Fibroblast of mammary gland (primary cell): ENCODE measurements at places on chromosomes 1 and 21.
A peak's percentile ranks its signal among the peaks of the same experiment; 100 is the strongest.

DNA sequence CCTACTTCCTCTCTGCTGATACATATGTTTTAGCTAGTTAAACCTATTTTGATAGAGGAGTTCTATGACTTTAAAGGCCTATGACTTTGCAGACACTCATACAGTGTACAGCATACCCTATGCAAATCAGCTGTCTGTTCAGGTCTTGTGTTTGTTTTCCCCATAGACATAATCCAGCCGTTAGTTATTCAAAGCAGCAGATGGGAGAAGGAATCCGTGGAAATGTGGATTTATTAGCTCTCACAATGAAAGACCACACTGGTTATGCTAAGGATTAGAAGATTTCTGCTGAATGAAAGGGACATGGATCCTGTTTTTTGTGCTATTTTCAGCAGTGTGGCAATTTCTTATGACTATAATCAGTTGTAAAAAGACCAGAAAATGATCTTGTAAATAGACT lies 59.8 kb downstream of the MAST2 start:
- DNase-seq = no peak

GRCh38 chr1:192916021-192916420 lies 107.2 kb downstream of the RGS2 start:
- no peak for DNase-seq

- DNase-seq = no peak
These were observed 131.7 kb upstream of the ERRFI1 start for GRCh38 chr1:8157765-8158164.

DNA sequence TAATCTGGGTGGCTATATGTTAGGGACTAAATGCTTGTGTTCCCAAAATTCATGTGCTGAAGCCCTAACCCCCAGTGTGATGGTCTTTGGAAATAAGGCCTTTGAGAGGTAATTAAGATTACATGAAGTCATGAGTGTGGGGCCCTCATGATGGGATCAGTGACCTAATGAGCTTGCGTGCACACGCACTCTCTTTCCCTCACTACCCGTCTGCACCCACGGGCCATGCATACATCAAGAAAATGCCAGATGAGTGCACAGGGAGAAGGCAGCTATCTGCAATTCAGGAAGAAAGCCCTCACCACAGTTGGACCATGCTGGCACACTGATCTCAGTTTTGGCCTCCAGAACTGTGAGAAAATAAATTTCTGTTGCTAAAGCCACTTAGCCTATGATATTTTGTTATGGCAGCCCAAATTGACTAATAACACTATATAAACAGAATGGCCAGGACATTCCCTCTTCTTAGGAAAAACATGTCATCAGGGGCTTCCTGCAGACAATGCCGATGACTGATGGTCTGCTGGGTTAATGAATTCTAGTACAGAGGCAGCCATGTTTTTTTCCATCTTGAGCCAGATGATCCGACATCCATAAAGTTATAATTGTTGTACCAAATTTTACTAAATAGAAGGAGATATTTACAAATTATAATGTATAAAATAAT lies 18.1 kb upstream of the MYOG start:
- no peak for DNase-seq

DNA sequence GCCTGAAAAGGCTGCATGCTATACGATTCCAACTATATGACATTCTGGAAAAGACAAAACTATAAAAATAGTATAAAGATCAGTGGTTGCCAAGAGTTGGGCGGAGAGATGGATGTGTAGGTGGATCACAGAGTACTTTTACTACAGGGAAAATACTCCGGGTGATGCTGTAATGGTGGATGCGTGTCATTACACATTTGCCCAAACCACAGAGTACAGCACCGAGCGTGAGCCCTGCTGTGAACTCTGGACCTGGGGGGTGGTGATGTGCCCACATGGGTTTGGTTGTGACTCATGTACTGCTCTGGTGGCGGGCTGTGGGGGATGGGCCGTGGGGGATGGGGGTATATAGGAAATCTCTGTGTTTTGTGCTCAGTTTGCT lies 162.7 kb upstream of the COL6A1 start:
- DNase-seq = peak; percentile 97

DNA sequence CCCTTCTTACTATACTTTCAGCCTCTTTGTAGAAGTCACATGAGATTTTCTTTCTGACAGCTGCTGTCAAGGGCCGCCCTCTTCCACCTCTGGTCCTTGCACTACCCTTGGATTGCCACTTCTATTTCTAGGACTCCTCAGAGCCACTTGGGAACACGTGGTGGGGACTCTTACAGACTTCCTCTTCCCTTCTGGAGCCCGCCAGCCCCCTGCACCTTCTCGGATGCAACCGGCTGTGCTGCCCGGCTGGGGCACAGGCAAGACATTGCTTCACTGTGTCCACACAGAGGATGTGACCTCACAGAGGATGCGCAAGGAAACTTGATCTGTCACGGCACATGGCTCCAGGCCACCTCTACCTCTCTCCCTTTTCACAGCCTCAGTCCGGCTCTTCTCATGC lies 2.4 kb upstream of the IKBKE start:
- peak; percentile 26 for DNase-seq

GRCh38 chr21:44962403-44962966 lies 22.7 kb downstream of the SLX9 start:
- peak; percentile 93 for DNase-seq
